BJ (cell line): ENCODE measurements at places on chromosomes 3 and 15.

GRCh38 chr3:58022490-58022889, 14.3 kb downstream of the FLNB start:
- DNase-seq, result no peak

- DNase-seq, result no peak
These were observed 433.6 kb upstream of the DPH6 start for GRCh38 chr15:35979608-35980007.

DNA sequence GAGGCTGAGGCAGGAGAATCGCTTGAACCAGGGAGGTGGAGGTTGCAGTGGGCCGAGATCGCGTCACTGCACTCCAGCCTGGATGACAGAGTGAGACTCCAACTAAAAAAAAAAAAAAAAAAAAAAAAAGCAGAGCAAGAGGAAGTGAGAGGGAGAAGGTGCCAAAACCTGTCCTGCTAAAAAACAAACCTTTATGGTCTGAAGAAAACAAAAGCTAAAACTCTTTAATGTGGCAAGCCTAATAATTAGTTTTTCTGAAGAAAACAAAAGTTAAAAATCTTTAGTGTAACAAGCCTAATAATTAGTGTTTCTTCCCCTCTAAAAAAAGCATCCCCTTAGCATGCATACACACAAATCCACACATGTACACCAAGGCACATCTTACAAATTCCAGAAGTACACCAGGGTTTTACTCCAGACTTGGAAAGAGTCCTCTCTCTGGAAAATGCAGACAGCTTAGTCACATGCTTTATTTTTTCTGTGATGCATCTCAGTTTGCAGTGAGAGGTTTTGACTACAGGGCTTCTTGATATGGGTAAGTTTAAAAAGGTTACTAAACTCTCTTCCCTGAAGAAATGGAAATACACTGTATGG, 65.9 kb downstream of the HACD2 start:
- no peak for DNase-seq

DNA sequence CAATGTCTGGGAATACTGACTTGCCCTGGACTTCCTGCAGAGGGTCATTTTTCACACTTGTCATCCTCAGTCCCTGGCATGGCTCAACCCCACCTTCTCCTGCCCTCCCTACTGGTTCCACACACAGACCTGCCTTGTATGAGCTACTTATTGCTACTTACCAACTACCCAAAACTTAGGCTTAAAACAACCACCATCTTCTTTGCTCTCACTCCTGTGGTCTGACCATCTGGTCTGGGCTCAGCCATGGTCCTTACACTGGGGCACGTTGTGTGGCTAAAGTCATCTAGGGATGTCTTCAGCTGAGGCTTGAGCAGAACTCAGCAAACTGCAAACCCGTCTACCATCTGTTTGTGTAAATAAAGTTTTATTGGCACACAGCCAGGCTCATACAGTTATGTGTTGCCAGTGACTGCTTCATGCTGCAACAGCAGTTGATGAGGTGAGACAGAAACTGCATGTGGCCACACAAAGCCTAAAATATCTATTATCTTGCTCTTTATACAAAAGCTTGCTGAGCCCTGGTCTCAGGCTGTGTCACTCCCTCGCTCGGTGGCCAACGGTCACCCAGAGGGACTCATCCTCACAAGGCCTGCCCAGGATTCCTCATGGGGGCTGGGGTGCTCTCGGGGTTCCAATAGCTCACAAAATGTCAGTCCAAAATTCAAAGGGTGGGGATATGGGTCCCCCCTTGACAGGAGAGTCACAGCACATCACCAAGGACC, 43.5 kb downstream of the KLF15 start:
- no peak for DNase-seq

GRCh38 chr3:44554626-44555592, at the start of gene ZKSCAN7:
TSS of gene ZKSCAN7 (plus strand) at chr3:44555193. CDS start at chr3:44557048, 1,855 bp downstream.
- peak; percentile 1 for DNase-seq

DNA sequence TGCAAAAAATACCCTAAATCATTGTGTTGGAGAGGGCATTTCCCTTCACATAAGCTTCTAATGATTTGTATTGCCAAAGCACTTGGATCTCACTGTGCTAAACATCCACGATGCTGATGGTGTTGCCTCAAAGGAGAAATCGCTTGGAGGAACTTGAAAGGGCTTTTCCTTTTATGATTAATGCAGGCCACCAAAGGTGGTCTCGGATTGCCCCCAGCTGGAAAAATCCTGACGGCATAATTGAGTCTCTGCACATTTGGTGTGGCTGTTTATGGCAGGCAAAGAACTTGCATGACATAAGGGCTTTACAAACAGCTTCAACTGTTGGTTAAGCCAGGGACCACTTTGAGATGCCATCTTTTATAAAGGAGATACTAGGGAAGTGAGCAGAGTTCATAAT, 664.0 kb upstream of the ADAMTS9 start:
- DNase-seq, result no peak

GRCh38 chr3:24195504-24196230, 250.6 kb downstream of the NR1D2 start:
- no peak for DNase-seq

- no peak for DNase-seq
These were observed 19.6 kb upstream of the SRP14 start for GRCh38 chr15:40058476-40059140.

DNA sequence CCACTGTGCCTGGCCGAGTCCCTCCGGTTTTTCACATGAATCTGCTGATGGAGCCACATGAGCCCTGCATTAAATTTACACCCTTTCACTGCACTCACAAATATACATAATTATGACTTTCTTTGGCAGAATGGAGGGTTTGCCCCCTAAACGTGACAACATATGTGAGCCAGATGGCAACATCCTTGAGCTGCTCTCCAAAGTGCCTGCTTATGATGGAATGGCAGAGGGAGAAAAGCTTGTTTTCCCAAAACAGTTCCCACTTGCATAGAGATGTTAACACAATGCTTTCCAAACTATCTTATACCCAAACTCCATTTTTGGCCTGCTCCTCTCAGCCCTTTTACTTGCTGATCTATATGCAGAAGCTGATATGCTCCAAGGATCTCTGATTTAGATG, 54.9 kb downstream of the ABCC5 start:
- no peak for DNase-seq

DNA sequence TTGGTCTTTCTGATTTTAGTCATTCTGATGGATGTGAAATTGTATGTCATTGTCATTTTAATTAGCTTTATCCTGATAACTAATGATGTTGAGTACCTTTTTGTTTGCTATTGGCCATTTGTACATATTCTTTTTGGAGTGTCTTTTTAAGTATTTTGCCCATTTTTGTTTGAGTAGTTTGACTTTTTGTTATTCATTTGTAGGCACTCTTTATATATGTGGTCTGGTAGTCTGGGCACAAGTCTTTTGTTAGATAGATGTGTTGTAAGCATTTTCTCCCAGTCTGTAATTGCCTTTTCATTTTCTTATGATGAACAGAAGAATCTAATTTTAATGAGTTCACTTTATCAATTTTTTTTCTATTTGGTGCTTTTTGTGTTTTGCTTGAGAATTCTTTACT, 14.6 kb downstream of the GPR160 start:
- DNase-seq, result no peak

DNA sequence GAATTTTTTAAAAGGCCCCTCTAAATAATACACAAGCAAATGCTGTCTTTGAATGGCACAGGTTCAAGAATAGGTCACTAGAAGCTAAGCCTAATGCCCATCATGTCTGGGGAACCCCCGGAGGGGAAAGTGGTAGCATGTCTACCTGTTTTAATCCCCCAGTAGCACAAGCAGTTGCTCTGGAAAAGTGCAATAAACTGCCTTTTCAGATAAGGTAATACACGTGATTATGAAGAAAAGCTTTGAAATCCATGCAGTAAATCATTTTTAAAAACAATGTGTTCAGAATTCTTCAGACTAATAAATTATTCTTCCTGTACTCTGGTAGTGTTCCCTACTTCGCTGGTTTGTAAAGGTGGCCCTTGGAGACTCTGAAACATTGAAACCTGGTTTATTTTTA, 922.2 kb downstream of the ROBO1 start:
- DNase-seq, result no peak

- no peak for DNase-seq
These were observed 88.2 kb downstream of the GMPS start for GRCh38 chr3:155958676-155959075.

- no peak for DNase-seq
These were observed 2.5 kb upstream of the INAFM2 start for GRCh38 chr15:40320931-40321371.

- no peak for DNase-seq
These were observed 22.2 kb upstream of the RHO start for GRCh38 chr3:129506231-129506742.

DNA sequence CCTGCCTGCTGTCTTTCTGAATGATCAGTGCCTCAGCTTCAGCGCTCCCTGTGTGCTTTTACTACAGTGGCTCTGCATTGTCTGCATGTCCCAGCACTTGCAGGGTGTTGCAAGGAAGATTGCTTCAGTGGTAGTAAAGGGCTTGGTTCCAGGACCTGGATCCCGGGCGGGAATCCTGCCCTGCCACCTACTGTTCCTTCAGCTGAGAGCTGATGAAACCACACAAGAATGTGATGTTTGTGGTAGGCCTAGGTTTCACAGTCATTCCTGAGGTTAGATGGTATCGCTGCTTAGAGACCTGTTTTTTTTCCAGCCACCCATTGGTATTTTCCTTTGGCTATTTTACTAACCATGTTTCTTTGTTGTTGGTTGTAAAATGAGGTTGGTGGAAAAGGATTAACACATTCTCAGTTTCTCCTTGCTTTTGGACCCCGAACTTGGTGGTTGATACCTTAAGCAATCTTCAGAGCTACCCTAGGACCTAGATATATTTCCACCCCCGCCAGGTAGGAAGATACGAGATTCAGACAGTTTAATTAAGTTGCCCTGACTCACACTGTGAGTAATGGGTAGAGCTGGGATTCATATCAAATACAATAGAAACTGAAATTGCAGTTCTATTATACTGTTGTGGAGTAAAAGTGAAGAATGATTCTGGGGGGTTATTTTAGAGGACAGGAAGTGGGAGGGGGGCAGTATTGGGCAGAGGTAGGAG, 11.4 kb downstream of the GPR87 start:
- peak; percentile 92 for DNase-seq

GRCh38 chr3:112640276-112640929, 540 bp downstream of the CCDC80 start:
- DNase-seq, result peak; percentile 60

DNA sequence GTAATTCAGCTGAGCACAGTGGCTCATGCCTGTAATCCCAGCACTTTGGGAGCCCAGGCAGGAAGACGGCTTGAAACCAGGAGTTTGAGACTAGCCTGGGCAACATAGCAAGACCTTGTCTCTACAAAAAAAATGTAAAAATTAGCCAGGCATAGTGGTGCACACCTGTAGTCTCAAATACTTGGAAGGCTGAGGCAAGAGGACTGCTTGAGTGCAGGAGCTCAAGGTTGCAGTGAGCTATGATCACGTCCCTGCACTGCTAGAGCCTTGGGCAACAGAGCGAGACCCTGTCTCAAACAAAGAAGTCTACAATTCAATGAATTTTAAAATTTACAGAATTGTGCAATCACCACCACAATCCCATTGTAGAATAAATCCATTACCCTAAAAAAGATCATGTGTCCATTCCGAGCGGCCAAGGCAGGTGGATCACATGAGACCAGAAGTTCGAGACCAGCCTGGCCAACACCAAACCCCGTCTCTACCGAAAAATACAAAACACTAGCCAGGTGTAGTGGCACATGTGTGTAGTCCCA, 45.2 kb downstream of the FBXO22 start:
- no peak for DNase-seq

- DNase-seq, result no peak
These were observed 775 bp downstream of the ARNT2 start for GRCh38 chr15:80404761-80405553.

DNA sequence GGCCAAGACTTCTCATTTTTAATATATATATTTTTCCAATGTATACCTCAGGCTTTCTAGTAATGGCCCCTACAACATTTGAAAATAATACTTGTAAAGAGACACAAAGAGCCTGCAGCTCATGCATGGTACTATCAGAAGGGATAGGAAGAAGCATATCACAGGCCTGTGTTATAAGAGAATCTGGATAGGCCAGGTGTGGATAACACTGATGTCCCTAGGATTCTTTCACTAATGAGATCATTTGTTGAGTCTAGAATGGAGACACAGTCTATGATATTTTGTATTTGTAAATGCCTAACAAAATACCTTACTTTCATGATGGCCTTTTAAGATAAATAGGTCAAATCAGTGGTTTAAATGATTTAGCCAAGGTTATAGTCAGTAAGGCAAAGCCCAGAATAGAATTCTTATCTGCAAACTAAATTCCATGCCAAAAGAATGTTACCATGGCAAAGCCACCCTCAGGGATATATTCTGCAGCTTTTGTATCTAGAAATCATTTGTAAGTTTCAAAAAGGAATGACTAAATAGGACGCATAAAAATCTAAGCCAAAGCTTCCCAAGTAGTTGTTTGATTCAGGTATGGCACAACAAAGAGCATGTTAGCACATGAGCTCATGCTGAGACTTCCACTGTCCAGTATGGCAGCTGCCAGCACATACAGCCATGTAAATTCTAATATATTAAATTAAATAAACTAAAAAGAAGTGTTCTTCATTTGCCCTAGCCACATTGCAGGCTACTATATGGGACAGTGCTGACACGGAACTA, 10.0 kb downstream of the DCP1A start:
- no peak for DNase-seq

- DNase-seq, result no peak
These were observed 55.9 kb upstream of the GCNT3 start for GRCh38 chr15:59555696-59556095.

DNA sequence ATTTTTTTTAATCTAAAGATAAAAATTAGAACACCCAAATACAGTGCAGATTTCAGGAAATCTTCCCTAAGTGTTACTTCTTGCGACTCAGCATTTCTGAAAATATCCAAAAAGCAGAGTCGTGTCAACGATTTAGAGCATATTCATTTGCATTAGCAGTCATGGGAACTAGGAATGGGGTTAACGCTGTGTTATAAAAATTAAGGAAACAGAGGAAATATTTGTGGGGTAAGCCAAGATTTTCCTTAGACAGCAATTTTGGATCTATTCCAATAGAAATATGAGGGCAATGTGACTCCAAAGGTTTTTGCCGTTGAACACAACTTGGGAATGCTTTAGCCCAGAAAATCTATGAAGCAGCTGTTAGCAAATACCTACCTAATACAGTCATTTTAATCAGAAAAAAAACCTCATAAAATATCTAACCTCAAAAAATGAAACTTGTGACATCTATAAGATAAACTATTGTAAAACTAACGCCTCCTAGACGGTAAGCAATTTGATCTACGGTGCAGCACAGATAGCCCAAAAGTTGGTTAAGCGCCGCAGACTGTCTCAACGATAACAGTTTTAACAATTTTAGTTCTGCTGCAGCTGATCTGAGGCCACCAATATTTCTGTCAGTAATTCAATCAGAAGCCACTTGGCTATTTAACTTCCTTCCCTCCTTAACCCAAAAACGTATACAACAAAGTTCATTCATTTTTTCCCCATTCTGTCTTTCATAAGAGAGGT, 5.8 kb upstream of the ATP11B start:
- no peak for DNase-seq
